ENCODE measurements at places on chromosomes 11 and 22.

DNA sequence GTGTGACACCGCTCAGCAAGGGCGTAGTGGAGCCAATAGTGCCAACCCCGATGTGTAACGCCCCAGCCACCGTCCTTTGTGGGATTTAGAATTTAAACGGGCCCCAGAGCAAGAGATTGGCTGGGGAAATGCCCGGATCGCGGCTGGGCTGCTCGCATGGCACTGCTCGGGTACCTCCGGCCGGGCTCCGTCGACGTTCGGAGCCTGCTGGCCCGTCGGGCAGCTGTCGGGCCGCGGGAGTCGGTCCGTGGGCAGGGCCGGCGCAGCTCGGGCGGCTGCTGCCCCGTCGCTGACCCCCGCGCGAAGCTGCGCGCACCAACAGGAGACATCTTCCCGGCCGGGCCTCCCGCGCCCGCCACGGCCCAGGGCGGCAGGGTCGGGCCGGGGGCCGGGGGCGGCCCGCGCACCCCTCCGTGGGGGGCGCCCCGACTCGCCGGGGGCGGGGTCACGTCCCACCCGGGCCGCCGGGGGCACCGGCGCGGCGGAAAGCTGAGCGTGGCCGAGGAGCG is 1.3 kb upstream of the KDM2A start:
- peak; percentile 28 for DNase-seq

GRCh38 chr11:42837994-42838393 is 473.8 kb upstream of the API5 start:
- DNase-seq: no peak

GRCh38 chr11:94721565-94722292 is 46.4 kb upstream of the AMOTL1 start:
- DNase-seq: peak; percentile 49

- DNase-seq: peak; percentile 74
Measured at GRCh38 chr22:19986410-19987341, 29.9 kb downstream of the ARVCF start.

- DNase-seq: no peak
Measured at GRCh38 chr22:39545386-39546365, 13.1 kb upstream of the RPS19BP1 start.

DNA sequence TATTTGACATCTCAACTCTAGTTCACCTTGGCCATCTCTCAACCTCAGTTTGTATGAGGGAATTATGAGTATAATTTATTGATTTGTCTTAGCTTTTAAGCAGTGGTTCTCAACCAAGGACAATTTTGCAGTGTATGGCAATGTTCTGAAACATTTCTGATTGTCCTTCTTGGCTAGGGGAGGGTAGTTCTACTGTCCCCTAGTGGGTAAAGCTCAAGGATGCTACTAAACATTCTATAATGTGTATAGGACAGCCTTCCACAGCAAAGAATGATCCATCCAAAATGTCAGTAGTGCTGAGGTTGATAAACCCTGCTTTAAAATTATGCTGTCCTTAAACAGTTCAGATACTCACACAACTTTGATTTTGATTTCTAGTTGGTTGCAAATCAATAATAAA is 78.1 kb upstream of the ALKBH3 start:
- DNase-seq: no peak

- peak; percentile 45 for DNase-seq
Measured at GRCh38 chr11:107769189-107769588, 57.3 kb upstream of the SLN start.
